Activated naive CD4-positive, alpha-beta T cell (primary cell): ENCODE measurements at places on chromosomes 3 and 15.

GRCh38 chr15:29278436-29279105, 8.9 kb upstream of the NSMCE3 start:
- DNase-seq = no peak

- DNase-seq = no peak
Measured at GRCh38 chr3:125011941-125012340, 43.9 kb downstream of the HEG1 start.

DNA sequence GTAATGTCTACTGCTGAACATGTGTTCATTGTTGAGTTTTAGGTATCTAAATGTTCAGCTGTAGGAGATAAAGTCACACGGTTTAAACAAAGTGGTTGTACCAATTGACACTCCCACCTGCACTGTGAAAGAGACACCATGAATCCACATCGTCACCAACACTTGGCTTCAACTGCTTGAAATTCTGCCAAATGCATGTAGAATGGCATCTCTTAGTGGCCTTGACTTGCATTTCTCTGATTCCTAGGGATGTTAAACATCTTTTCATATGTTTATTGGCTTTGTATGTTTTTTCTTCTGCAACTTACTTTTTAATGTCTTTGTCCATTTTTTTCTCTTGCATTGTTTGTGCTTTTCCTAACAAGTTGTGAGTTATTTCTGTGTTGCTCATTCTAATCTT, 43.4 kb downstream of the RPLP1 start:
- DNase-seq = no peak

GRCh38 chr15:88647351-88648105, 8.7 kb downstream of the ISG20 start:
- no peak for DNase-seq

GRCh38 chr15:92614301-92614700, 41.3 kb downstream of the FAM174B start:
- no peak for DNase-seq

- DNase-seq = no peak
Measured at GRCh38 chr3:149486726-149487125, 12.2 kb downstream of the TM4SF4 start.

DNA sequence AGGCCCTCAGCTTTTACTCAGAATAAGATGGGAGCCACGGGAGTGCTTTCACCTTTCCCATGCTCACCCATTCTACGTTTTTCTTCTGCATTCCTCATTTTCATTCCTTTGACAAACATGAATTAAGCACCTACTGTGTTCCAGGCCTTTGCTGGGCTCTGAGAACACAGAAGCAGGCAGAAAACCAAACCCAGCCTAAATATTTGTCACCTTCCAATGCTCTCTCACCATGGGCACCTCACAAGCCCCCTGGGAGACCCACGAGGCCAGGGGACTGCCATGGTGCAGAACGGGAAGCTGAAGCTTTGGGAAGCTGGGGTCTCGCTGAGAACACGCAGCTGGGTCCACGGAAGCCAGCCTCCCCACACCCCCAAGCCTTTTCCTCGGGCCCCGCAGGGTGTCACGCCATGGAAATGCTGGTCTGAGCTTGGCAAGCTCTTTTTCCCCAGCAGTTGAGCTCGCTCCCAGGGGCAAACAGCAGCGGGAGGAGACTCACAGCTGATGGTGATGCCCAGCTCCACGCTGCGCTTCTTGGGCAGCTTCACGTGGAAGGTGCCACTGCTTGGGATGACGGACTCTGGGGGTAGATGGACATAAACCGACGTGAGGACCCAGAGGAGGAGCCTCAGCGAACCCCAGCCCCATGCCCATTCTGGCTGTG, 27.7 kb downstream of the GRIP2 start:
- DNase-seq = no peak

DNA sequence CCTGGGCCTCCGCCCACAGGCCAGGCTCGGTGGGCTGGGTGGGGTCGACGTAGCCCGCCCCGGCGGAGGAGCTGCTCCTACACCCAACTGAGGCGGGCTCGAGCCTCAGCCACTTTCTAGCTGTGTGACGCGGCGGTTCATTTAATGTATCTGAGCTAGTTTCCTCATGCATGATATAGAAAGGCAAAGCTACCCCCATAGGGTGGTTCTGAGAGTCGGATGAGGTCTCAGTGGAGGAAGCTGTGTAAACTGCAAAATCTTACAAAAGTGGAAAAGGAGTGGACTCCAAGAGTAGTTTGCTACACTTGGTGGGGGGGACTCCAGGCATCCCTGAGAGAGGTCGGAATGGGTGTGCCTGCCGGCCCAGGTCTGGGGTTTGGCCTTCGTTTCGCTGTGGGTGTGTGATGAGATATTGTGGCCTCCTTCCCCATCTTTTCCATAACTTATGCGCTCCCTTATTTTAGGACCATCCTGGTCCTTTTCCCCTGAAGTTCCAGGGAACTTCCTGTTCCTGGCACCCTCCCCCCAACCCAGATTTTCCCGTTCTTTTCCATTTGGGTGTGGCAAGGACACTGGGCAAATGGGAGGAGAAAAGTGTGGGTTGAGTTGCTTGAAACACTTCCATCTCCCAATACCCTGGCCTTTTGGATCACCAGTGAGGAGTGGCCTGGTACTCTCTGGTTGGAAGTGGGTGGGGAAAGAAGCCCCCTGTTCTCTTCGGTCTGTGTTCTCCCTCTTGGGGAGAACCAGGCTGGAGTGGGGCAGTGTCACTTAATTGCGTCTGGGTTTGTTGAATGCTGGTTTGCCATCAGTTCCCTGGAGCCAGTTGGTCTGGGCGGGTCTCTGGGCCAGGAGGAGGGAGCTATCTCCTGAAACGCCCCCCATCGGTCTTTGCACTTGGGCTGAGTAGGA, 1.1 kb downstream of the PDIA5 start:
- no peak for DNase-seq

GRCh38 chr3:177467247-177467985, 270.1 kb upstream of the TBL1XR1 start:
- DNase-seq = no peak

- DNase-seq = no peak
Measured at GRCh38 chr3:114319453-114319852, 25.6 kb downstream of the TIGIT start.

- no peak for DNase-seq
Measured at GRCh38 chr3:99777708-99778107, 40.0 kb upstream of the CMSS1 start.

DNA sequence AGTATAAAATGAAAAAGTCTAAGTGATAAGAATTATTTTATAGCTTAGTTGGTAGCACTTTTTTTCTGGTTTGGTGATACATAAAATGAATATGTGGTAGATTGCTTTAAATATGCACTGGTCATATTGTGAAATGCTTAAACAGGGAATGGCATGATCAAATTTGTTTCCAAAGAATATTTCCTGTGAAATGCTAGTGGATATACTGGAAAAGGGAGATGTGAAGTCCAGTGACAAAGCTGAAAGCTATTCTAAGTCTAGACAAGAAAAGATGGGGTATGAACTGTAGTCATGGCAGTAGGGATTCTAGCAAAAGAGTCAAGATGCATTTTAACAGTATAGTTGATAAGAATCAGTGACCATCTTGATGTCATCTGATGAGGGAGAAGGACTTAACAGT, 98.9 kb upstream of the MME start:
- DNase-seq = no peak

GRCh38 chr3:151926956-151927355, 53.5 kb downstream of the SUCNR1 start:
- no peak for DNase-seq

DNA sequence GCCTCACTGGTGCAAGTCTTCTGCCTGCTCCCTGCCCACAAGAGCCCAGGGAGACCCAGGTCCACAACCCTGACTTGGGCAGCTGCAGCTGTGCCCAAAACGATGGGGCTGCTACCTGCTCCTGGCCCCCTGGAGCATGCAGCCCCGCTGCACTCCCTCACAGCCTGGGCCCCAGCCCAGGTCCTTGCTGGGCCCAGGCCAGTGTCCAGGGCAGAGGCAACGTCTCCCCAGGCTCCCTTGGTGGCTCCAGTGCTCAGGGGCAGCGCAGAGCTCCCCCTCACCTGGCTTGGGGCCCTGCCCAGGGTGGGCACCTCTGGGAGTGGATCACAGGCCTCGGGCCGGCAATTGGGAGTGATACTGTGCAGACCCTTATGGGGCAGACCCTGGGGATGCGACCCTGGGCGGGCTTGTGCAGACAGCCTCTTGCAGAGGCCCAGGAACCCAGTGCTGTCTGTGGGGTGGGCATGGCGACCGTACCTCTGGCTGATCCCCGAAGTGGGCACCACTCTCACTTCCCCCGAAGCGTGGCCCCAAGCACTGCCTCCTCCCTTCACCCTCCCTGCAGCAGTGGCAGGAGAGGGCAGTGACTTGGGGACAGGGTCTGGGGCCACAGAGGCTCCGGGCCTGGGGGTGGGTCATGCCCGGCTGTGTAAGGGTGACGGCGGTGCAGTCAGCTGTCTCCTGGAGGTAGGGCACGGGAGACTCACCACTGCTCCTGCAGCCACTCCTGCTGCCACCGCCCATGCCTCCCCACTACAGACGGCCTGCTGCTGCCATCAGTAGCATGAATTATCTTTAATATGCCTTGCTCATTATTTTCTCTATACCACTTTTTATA, 255.9 kb downstream of the DOCK3 start:
- no peak for DNase-seq

GRCh38 chr3:37964716-37965115, 25.9 kb upstream of the VILL start:
- no peak for DNase-seq

DNA sequence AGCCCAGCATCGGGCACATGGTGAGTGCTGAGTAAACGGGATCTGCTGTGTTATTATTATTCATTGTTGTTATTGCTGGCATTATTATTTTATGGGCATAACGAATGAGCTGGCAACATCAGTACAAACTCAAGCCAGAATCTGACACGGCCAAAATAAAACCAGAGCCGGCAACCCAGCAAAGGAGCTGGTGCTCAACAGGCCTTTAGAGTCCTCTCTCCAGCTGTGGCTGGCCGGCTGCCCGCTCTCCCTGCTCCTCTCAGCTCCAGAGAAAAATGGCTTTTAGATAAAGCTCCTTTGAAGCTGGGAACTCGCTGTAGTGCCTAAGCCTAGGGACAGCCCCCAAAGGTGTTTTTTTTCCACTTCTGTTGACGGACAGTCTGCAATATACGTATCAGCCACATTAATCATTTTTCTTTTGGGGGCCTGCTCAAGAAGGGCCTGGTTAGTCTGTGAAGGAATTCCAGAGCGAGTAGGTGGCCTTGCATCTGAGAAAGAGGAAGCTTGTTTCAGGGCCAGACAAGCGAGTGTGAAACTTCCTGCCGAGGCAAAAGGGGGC, 193.9 kb upstream of the UBE2E1 start:
- no peak for DNase-seq

DNA sequence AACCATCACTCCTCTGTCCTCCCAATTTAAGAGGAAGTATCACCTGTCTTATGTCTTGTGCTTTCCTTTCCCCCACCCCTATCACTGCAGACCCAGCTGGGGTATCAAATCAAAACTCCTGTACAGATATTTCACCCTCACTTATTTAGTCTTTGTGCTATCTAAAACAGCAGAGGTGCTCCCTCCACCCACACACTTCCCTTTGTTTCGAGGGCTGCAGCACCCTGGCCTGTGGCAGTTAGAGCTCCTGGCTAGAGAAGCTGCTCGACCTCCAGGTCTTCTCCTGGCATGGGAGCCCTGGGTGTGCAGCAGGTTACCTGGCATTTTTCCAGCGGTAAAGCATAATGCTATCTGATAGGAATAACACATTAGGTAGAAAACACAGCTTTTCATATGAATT, 181.4 kb upstream of the BCL6 start:
- DNase-seq = no peak

DNA sequence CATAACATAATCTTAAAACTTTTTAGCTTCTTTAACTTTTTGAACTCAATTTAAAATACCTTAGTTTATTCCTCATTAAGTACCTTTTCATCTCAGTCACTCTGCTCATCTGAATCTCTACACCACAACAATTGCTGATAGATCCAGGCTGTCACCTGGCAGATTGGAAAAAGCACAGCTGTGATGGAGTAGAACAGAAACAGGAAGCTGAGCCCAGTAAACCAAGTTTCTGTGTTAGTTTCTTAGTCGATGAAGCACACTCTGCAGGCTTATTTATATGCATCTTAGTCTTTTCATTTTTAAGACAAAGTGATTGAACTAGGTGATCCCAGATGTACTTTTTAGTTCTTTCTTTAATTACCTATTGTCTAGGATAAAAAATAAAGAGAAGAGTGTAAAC, 1398.0 kb upstream of the ALCAM start:
- DNase-seq = no peak
